NCI-H2107 (cell line): ENCODE measurements at places on chromosomes 7 and 10.
A peak's percentile ranks its signal among the peaks of the same experiment; 100 is the strongest.

DNA sequence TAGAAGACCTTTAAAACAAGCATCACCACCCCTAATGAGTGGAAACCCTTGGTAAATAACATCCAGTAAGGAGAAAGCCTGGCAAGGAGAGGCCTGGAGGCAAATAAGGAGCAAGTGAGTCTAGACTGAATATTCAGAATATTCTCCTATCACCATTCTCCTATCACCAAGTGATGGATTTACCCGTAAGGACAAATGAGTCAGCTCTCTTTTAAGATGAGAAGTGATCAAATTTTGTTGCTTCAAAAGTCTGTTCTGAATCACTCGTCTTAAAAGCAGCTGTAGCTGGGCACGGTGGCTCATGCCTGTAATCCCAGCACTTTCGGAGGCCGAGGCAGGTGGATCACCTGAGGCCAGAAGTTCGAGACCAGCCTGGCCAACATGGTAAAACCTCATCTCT, 28.4 kb downstream of the KIAA1549 start:
- no peak for DNase-seq

GRCh38 chr7:149729586-149729982, 43.8 kb downstream of the ZNF467 start:
- DNase-seq: no peak

- peak; percentile 71 for DNase-seq
These were observed 65.9 kb downstream of the DGKB start for GRCh38 chr7:14836571-14837189.

GRCh38 chr7:33750177-33750576, 155.2 kb upstream of the BMPER start:
- DNase-seq: no peak

DNA sequence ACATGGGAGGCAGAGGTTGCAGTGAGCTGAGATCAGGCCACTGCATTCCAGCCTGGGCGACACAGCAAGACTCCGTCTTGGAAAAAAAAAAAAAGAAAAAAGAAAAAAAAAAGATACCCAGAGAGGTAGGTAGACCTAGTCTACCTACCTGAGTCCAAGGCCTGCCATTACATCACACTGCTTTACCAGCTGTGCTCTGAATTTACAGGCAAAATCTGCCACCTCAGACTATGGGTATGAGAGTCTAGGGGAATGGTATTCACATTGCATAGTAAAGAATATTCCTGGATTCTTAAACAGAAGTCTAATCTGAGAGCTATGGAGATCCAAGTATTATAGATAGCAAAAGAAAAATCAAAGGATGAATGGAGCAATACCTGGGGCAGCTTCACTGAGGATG, 50.2 kb downstream of the NDUFB2 start:
- DNase-seq: no peak

GRCh38 chr7:39084349-39084748, 106.6 kb downstream of the POU6F2 start:
- no peak for DNase-seq

DNA sequence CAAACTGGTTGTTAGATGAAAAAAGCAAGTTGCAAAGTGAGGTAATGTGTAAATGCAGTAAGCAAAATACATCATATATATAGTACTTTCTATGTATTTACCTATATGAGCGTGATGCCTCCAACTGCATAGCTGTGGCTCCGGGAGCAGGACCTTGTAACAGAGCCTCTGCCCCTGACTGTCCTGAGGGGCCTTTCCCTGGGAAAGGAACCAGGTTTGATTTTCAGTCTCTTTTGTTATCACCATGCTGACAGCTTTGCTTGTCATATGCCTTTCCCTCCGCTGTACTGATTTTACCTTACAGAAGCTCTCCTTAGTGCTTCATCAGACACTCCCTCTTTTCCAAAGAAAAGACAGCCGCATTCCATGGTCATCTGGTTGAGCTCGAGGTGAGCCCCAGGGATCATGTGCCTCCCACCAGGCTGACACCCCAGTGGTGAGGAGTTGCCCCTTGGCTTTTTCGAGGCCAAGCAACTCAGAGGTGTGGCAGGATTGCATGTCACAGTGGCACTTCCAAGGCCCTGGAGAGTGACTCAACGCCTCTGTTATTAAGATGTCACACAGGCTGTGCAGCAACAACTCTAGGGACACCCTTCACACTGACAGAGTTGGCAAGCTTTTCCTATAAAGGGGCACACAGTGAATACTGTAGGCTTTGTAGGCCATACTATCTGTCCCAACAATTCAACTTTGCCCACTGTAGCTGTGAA, 78.9 kb downstream of the ALOX5 start:
- no peak for DNase-seq

GRCh38 chr10:103643381-103643780, 149.9 kb downstream of the NEURL1 start:
- DNase-seq: no peak

GRCh38 chr7:1936531-1937251, 266.6 kb downstream of the ELFN1 start:
- DNase-seq: no peak

- DNase-seq: no peak
These were observed 55.1 kb upstream of the FHIP2A start for GRCh38 chr10:114766470-114766869.

DNA sequence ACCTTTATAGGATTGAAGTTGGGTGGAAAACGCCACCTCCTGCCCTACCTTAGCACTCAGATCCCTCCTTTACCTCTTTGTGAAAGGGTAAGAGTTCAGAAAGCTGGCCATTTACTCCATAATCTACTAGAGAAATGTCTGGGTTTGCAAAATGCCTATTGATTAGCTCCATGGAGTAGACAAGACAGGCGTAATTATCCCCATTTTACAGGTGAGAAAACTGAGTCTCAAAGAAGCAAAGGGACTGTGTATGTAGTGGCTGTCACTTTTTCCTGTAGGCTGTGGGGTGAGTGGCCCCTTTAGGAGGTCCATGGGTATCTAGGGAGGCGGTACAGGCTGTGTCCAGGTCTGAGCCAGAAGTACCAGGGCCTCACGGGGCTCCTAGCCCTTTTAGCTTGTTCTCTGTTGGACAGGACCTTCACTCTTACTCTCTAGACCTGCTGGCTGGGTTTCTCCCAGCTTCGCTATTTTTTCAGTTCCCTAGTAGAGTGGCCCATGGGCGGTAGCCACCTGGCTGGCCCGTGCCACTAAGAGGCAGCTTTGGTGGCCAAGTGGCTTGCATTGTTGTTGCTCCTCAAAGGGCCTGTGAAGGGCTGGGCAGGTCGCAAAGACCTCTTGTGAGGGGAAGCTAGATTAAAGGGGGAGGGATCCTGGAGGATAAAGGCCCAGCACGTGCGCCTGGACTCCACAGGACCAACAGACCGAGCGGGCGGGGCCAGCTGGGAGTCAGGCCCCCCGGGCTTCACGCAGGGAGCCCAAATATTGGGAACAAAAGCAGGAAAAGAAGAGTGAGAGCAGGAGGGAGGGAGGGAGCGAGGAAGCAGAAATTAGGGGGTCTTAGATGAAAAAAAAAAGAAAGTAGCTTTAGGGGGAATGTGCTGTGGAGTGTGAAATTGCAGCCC, 4.7 kb upstream of the PAX2 start:
- no peak for DNase-seq

DNA sequence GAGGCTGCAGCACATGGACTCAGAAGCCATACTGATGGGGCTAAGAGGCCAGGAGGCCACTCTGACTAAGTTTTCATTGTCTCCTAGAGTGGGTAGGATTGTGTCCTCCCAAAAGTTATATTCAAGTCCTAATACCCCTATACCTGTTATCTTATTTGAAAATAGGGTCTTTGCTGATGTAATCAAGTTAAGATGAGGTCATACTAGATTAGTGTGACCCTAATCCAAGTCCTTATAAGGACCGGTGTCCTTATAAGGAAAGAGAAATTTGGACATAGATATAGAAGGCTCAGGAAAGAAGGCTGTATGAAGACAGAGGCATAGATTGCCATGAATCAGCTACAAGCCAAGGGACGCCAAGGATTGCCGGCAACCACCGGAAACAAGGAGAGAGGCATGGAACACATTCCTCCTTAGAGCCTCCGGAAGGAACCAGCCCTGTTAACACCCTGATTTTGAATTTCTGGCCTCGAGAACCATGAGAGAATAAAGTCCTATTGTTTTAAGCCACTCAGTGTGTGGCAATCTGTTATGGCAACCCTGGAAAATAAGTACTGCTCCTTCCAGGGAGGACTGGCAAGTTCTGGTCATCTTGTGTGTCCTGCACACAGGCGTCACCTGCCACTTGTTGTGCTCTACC, 157.0 kb downstream of the EMX2 start:
- DNase-seq: no peak

DNA sequence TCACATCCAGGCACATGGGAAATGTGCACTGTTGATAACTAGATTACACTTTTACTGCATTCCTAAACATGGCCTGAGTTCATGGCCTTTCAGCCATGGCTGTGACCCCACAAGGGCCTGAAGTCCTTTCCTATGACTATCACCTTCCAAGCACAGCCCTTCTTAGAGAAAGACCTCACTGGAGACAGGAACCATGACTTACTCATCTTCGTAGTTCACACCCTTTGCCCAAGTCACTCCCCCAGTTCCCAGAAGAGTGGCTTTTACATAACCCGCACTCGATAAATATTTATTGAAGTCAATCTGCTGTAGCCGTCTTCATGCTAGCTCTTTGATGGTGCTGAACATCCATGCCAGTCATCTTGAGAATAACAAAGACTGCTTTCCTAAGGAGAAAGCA, 632.5 kb upstream of the NRP1 start:
- no peak for DNase-seq

DNA sequence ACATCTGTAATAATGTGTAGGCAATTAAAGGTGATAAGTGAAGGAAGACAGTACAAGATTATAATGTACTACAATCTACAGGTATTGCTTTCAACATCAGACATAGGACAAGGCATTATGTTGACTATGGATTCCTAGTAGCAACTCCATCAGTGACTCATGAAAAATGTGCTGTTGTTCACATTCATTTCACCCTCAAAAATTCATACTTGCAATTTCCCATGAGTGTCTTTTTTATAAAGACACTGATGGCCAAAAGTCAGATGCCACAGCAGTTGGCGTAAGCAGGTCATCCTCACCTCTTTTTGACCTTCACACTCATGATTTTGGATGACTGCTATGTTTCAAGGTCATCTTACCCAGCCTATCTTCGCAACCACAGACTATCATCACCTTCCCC, 100.0 kb upstream of the AMPH start:
- no peak for DNase-seq

GRCh38 chr7:124758327-124758726, 7.3 kb downstream of the GPR37 start:
- no peak for DNase-seq

DNA sequence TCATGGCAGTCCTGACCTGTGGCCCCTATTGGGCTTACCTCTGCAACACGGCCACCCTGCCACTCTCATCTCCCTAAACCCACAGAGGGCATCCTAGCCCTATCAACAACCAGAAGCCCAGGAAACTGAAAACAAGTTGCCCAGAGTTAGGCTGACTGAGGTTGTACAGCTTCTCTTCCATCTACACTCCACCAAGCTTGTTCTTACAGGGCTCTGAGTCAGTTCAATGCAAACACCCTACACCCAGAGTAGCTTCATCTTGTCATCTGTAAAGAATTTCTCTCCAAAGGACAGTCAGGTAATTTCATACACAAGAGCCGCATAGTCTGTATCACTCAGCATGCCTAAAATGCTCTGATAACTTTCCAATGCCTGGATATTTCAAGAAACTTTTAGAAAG, 175.4 kb downstream of the ARID5B start:
- no peak for DNase-seq

- no peak for DNase-seq
These were observed 363.3 kb downstream of the TYW1 start for GRCh38 chr7:67359900-67360299.

GRCh38 chr10:79027147-79028055, 41.4 kb upstream of the ZMIZ1 start:
- peak; percentile 51 for DNase-seq

GRCh38 chr7:6579446-6579845, 2.2 kb downstream of the ZDHHC4 start:
- no peak for DNase-seq

DNA sequence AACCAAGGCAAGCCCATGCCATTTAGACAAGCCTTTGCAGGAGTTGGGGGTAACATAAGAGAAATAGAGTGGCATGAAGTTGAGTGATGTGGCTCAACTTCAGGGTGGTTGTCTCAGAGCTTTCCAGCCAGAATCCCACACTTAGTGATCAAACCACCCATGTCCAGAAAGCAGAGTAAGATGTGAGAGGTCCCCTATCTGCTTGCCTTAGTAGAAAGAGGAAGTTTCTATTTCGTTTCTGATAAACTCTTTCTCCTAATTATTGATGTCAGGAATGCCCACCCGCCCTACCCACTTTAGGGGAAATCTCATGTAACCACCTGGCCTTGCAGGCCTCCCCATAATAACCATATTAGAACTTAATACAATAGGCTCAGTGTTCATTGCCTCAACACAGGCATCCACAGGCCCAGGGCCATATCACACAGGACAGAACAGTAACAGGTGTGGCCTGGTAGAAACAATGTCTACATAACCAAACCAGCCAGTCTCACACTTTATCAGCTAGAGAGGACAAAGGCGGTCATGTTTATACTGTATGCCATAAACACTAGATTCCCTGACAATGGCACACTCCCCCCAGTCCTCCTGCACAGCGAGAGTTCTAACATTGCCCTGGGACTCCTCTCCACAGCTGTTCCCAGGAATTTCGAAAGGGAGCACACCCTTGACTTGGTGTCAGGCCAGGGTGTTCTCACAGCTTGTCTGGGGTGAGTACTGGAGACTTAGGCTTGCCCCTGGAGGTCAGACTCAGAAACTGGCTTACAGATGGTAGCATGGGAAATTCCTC, 364.4 kb downstream of the CXCL12 start:
- DNase-seq: no peak

DNA sequence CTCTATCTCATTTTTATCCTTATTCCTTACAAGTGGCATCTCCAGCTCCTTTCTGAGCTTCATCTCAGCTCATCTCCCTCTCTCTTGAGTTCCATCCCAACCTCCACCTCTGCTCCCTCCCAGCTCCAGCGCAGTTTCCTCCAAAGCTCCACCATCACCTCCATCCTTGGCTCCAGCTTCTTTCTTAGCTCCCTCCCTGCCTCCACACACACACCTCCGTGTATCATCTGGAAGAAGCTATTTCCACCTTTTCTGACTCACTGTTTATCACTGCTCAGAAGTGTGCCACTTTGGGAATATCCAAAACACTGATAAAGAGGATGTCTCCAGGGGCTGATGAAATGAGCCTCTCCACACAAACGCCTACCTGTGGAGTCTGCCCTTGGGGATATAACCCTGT, 481.4 kb downstream of the PTPRN2 start:
- no peak for DNase-seq

GRCh38 chr10:30974773-30975415, 56.8 kb downstream of the ZNF438 start:
- no peak for DNase-seq

- no peak for DNase-seq
These were observed 26.3 kb upstream of the NPVF start for GRCh38 chr7:25254604-25255003.
